CD4-positive, alpha-beta T cell treated with Interleukin-15 for 4 hours (primary cell): ENCODE measurements at places on chromosomes 3 and 15.

DNA sequence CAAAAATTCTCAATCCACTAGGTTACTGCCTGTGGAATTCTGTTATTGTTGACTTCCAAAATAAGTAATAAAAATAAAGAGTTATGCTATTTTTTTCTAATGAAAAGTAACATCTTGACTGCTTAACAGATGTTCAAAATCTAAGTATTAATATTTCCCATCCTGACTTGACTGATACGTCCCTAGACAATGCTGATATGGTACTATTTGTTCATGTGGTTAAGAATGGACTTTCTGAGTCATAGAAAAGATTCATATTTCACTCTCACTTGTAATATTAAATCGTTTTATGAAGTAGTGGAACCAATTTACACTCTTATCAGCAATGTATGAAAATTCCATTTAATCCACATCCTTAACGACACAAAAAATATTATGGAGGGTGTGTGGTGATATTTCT lies 104.8 kb upstream of the PLSCR5 start:
- DNase-seq, result no peak

DNA sequence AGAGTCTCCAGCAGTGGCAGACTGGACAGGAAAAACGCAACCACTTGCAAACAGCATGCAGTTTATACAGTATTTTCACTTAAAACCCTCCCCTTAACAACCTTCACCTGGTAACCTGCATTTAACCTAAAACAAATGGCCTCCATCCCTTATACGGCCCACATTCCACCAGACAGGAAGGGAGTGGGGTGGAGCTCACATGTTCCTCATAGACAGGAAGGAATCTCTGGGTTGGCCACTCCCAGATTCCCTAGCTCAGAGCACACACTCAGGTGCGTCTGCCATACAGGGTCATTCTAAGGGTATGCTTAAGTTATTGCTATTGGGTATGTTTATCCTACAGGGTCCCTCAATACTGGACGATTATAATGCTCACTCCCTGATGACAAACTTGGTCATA lies 16.8 kb upstream of the ABHD2 start:
- DNase-seq, result no peak

- DNase-seq, result no peak
Measured at GRCh38 chr15:68315035-68315434, 37.5 kb downstream of the FEM1B start.

DNA sequence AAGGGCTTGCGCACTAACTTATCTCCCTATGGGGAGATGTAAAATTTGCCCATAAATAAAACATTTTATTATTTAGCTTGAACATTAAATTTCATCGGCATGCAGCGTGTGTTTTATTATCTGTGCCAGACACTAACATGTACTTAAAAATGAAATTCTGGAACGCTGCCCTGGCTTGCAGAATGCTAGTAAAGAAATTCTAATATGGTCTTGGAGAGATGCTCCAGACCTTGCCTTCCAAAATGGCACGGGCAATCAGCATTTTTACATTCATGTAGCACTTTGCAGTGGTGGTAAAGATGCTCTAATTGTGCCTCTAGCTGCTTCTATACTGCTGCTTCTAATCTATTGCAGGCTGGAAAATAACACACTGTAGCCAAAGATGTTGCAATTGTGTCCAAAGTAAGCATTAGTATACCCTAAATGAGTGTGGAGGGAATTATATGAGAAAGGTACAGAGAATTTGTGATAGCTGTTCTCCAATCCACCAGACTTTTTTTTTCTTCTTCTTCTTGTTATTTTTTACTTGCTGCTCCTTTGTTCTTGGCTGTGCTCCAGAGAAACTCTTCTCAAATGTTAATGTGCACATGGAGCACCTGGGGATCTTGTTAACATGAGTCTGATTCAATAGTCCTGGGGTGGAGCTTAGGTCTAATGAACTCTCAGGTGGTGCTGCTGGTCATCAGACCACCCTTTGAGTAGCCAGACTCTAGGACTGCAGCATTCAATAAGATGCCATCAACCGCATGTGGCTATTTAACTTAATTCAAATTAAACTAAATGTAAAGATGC lies 47.3 kb downstream of the CRABP1 start:
- no peak for DNase-seq

- no peak for DNase-seq
Measured at GRCh38 chr3:129575997-129576384, 30.5 kb downstream of the PLXND1 start.
